Caco-2 (cell line): ENCODE measurements at places on chromosomes 7 and 10.

- peak; percentile 61 for DNase-seq
Observed at GRCh38 chr10:48463318-48464003, 141.4 kb downstream of the ARHGAP22 start.

GRCh38 chr10:77082601-77083252 lies 554.9 kb downstream of the KCNMA1 start:
- DNase-seq: peak; percentile 70

DNA sequence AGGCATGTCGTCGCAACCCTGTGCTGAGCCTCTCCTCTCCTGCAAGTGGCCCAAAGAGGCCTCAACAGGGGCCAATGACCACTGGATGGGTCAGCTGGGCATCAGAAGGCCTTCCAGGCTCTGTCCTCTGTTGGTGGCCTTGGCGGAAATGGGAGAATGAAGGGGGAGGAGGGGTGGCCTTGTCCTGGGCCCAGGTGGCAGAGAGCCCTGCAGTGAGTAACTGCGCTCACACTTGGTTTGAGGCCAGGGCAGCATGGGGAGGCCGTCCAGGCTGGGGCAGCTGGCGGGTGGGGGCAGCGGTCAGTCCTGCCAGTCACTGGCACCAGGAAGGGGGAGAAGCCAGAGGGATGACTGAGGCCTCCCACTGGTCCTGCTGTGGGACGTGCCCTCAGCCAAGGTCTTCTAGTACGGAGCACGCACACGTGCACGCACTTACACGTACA lies 59.8 kb downstream of the LHPP start:
- DNase-seq: no peak

DNA sequence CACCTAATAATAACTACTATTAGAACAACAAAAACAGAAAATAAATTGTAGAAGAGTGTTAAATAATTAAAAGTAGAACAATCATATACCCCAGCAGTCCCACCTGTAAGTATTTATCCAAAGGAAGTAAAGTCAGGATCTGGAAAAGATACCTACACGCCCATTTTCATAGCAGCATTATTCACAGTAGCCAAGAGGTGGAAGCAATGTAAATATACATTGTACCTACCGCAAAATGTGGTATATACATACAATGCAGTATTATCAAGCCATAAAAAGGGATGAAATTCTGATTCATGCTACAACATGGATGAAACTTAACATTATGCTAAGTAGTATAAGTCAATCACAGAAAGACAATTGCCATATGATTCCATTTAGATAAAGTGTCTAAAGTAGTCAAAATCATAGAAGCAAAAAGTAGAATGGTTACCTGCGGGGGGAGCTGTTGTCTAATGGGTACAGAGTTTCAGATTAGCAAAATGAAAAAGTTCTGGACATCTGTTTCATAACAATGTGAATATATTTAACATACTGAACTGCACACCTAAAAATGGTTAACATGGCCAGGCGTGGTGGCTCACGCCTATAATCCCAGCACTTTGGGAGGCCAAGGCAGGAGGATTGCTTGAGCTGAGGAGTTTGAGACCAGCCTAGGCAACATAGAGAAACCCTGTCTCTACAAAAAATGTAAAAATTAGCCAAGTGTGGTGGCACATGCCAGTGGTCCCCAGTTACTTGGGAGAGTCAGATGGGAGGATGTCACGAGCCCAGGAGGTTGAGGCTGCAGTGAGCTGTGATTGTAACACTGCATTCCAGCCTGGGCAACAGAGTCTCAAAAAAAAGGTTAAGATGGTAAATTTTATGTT lies 6.0 kb upstream of the TMED4 start:
- DNase-seq: peak; percentile 66

- DNase-seq: no peak
Observed at GRCh38 chr7:151553356-151553755, 33.7 kb upstream of the RHEB start.

GRCh38 chr10:75472685-75473084 lies 41.3 kb downstream of the LRMDA start:
- no peak for DNase-seq
